T follicular helper cell (primary cell): ENCODE measurements at places on chromosomes 7 and 10.

- DNase-seq: no peak
These were observed 13.2 kb downstream of the PDGFA start for GRCh38 chr7:506391-506831.

- no peak for DNase-seq
These were observed 461 bp upstream of the HTRA1 start for GRCh38 chr10:122460891-122461293.

GRCh38 chr7:107582875-107583274 is 2.8 kb downstream of the BCAP29 start:
- DNase-seq: no peak

GRCh38 chr7:67371429-67372305 is 375.0 kb downstream of the TYW1 start:
- DNase-seq: peak; percentile 7

DNA sequence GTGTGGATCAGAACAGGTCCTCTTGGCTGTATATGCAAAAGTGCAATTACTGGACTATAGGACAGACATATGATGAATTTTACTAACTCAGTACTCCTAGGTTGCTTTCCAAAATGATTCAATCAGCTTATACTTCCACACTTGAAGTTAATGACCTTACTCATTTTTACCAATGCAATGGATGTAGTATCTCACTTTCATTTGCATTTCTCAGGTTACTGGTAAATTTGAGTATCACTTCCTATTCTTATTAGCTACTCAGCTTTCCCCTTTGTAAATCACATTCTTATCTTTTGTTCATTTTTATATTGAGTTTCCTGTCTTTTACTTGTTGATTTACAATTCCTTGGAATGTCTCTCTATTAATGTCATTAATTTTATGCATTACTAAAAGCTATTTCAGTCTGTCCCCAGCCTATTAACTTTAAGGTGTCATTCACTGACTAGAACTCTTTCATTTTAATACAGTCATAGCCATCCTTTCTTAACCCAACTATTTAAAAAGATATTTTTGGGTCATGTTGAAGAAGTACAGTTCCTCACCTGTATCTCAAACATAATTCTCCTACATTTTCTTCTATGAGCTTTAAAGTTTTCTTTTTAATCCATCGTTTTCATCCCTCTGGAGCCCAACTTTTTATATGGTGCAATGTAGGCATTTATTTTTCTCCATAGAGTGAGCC is 88.6 kb downstream of the VIM start:
- no peak for DNase-seq

DNA sequence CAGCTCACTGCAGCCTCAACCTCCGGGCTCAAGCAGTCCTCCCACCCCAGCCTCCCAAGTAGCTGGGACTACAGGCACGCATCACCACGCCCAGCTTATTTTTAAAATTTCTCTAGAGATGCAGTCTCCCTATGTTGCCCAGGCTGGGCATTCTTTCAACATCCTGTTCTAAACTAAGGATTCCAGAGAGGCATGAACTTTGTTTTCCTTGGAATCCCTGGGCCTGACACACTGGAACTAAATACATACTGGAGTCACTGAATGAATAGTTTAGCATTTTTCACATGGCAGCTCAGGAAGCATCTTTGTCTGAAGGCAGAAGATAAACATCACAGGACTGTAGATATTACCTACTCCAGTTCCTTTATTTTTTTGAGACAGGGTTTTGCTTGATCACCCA is 108.7 kb downstream of the ITIH5 start:
- DNase-seq: no peak

DNA sequence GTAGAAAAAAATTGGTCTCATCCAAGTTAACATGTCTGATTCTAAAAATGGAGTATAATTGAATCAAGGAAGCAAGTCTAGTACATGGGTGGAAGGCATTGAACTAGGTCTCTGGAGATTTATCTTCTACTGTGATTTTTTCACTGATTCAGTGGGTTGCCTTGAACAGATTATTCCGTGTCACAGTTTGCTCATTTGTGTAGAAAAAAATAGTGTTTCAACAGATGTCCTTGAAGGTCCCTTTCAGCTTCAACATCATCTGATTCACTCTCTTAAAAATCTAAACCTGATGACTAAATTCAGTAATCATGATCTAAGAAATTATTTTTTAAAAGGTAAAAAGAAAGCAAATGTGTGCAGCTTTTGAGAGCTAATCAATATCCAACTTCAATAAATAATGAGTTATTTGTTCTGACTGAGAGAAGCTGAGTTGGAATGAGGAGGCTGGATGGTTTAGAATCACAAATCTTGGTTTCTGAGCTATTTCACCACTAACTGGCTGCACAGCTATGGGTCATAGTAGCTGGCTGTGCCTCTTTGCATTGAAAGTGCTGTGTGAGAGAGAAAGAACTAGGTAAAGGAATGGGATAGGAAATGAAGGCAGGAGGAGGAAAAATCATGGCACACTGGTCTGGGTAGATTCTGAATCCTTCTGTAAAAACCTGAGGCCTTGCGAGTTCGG is 221.5 kb upstream of the MDFIC start:
- no peak for DNase-seq

DNA sequence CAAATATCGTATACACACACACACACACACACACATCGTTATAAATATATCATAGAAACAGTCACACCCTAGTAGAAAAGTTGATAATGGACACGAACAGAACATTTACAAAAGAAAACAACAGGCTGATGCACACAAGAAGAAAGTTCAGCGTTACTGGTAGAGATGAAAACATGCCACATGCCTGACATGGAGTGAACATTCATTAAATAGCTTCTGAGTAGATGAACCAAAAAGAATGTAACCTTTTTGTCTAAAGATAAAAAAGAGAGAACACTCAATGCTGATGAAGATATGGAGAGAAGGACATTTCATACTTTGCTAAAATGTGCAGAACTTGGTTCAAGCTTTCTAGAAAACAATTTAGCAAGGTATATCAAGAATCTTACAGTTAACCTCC is 173.4 kb upstream of the KLF14 start:
- no peak for DNase-seq

DNA sequence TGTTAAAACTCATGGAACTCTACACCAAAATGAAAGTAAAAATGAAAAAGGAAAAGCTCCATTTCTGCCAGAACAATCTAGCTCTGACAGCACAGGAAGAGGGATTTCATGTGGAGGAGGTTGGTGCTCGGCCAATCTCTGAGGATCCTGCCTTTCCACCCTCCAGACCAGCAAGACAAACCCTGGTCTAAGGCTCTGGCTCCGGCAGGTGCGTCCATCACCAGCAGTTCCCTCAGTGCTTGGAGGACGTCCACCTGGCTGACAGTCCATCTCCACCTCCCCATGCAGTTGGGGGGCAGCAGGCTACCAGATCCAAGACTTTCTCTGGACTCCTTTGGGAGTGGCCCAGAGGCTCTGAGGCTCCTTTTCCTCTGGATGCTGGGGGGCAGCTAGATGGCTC is 25.0 kb upstream of the LOXL4 start:
- DNase-seq: no peak

- no peak for DNase-seq
These were observed 50.9 kb upstream of the CDCA7L start for GRCh38 chr7:21996641-21997040.

- DNase-seq: no peak
These were observed 184.4 kb upstream of the LYZL2 start for GRCh38 chr10:30813872-30814481.

DNA sequence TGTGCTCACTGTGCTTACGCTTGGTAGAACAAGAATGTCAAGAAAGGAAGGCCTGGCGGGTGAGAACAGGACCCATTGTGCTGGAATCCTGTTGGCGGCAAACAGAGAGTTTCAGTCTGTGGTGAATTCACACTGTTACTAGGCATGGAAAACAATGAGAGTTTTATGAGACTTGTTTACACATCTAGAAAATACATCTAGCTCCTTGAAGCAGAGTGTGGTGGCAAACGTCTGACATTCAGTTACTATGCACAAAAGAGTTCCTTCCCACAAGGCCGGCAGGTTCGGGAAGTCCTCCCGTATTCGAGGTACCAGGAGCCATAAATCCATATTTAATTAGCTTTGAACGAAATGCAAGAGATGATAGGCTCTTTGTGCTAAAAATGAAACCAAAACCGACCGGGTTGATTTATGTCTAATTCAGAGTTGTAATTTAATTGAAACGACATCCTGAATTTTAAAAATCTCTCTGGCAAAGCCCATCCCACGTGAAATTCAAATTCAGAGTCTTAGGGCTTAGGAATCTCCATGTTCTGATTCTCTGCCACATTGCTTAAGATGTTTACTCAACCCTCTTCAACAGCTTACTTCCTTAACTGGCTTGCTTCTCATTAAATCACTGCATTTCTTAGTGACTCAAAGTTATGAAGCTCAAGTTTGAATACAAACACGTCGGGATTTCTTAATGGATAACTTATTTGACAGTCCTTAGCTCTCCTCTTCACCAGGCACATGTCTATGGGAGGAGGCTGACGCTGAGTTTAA is 299.9 kb upstream of the PITRM1 start:
- no peak for DNase-seq

- DNase-seq: no peak
These were observed 21.3 kb downstream of the CHST15 start for GRCh38 chr10:124072106-124072505.

GRCh38 chr10:22087402-22087738 is 83.8 kb upstream of the DNAJC1 start:
- DNase-seq: no peak

GRCh38 chr7:42831718-42832522 is 80.0 kb downstream of the C7orf25 start:
- no peak for DNase-seq

DNA sequence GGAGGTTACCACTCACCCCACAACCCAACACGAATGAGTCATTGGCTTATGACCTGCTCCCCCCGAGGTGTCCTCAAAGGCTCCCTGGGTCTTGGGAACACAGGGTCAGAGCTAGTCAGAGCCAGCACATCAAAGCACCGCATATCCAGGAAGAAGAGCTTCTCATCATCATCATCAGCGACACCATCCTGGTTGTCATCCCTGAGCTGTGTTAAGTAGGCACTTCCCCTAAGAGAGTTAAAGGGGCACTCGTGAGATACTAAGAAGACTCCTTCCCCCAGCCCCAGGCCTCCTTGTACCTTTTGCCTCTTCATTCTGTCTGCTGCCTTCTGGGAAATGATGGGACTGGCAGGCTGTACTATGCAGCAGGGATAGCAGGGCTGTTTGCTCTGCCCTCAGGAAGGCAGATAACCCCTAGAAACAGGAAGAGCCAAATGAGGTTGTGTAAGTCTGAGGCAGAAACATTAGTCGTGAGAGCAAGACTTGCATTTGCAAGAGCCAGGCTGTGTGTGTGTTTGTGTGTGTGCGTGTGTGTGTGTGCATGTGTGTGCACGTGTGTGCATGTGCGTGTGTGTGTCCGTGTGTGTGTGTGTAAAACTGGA is 11.1 kb upstream of the CPA1 start:
- no peak for DNase-seq

- DNase-seq: peak; percentile 32
These were observed 83.8 kb upstream of the GPR26 start for GRCh38 chr10:123582084-123582989.

DNA sequence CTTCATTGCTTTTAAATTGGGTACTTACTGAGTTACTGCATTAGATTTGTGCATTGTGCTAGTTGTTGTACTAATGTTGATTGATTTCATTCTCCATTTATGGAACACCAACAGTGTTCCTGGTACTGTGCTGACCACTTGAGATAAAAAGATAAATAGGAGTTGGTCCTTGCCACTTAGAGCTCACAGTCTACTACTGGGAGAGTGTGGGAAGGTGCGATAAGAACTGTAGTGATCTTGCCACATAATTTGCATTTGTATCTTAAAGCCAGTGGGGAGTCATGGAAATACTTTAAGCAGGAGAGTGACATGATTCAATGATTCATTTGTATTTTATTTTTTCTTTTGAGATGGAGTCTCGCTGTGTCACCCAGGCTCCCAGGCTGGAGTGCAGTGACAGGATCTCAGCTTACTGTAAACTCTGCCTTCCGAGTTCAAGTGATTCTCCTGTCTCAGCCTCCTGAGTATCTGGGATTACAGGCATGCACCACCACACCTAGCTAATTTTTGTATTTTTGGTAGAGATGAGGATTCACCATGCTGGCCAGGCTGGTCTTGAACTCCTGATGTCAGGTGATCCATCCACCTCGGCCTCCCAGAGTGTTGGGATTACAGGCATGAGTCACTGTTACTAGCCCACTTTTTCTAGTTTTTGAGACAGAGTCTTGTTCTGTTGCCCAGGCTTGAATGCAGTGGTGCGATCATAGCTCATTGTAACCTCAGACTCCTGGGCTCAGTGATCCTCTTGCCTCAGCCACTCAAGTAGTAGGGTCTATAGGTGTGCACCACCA is 51.2 kb upstream of the TMEM248 start:
- no peak for DNase-seq

- DNase-seq: no peak
These were observed 12.1 kb upstream of the ZC3HAV1L start for GRCh38 chr7:139047970-139048369.

DNA sequence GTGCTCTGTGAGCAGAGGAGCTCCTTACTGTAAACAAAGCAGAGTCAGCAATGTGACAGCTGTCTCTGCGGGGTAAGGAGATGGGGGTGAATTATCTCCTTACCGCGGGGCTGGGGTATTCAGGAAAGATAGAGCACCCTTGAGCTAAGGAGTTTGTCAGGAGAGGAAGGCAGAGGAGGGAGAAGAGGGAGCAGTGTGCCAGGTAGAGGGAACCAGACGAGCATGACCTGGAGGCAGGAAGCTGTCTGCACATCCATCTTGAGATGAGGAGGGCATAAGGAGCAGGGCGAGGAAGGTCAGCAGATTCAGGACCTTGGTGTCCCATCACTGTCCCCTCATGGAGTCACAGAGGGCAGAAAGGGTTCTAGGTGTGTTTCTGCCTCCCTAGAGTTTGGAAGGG is 32.5 kb upstream of the GPR26 start:
- DNase-seq: no peak

- no peak for DNase-seq
These were observed 1.8 kb downstream of the TDRD1 start for GRCh38 chr10:114180937-114181336.

DNA sequence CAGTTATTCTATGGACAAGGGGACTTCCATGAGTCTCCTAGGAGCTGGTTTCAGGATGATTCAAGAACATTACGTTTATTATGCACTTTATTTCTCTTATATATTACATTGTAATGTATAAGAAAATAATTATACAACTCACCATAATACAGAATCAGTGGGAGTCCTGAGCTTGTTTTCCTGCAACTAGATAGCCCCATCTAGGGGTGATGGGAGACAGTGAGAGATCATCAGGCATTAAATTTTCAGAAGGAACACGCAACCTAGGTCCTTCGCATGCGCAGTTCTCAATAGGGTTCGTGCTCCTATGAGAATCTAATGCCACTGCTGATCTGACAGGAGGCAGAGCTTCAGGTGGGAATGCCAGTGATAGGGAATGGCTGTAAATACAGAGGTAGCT is 137.9 kb downstream of the ANKRD30A start:
- no peak for DNase-seq
